Activated CD4-positive, alpha-beta memory T cell treated with anti-CD3 and anti-CD28 coated beads, Interleukin-2, amount 10 ng/mL, durations not matched to agents 7 days and 5 days (primary cell): ENCODE measurements at places on chromosomes 5 and 9. TPM values are rescaled to one million over a fixed set of nuclear protein-coding genes. Genes with fewer than 3 reads are reported as not detected.

DNA sequence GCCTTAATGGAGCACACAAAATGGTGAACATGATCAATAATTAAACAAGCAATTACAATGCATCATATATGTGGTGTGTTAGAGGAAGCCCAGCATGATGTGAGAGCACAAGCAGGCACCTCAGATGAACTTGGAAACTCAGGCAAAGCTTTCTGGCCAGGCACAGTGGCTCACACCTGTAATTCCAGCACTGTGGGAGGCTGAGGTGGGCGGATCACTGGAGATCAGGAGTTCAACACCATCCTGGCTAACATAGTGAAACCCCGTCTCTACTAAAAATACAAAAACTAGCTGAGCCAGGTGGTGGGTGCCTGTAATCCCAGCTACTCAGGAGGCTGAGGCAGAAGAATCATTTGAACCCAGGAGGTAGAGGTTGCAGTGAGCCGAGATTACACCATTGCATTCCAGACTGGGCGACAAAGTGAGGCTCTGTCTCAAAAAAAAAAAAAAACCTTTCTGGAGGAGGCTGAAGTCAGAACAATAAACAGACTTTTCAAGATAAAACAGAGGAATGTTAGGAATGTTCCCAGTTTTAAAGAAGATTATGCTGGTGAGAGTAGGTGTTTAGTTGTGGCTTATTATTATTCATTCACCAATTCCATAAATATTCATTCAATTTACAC, 159.4 kb downstream of the CEMIP2 start:
- no peak for DNase-seq

Gene ADAMTS12
- total RNA-seq = not detected

Gene BTNL3
- not detected for total RNA-seq

GRCh38 chr5:1105350-1106265, 6.3 kb downstream of the SLC12A7 start:
- peak; percentile 70 for DNase-seq

DNA sequence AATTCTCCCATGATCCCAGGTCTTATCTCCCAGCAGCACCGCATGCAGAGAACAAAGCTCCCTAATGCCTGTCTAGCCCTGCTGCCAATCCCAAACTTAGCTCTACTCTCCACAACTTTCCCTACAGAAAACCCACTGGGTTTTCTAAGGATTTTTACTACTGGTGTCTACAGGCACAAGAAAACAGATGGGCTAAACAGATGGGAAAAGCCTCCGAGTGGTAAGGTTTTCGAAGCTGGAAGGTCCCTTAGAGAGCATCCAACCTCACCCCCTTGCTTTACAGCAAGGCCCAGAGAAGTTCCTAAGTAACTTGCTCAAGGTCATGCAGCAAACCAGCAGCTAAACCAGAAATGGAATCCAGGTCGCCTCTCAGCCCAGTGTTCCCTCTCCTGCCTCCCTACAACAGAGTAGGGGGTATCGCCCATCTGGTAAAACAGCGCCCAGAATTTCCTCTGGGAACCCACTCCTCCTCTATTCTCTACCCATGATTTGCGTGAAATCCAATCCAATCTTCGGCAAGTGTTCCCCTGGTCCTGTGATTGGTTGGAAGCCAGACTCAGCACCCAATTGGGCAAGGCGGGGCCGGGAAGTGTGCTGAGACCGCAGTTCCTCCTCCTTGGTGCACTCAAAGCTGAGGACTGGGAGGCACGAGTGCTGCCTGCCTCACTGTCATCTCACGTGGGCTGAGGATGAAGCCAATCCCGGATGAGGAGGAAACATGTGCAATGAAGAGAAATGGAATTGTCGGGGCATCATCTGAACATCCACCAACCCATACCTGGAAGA, 20.8 kb downstream of the CPLX2 start:
- DNase-seq = no peak
